Uterus (tissue), 4 donors: ENCODE measurements at places on chromosomes 6 and 20.

- no peak for DNase-seq
Observed at GRCh38 chr6:70998148-70998547, 41.3 kb upstream of the B3GAT2 start.

- no peak for DNase-seq
Observed at GRCh38 chr20:4130404-4131189, 115.2 kb upstream of the RNF24 start.

- no peak for DNase-seq
Observed at GRCh38 chr20:17912916-17913315, 55.7 kb downstream of the SNX5 start.

DNA sequence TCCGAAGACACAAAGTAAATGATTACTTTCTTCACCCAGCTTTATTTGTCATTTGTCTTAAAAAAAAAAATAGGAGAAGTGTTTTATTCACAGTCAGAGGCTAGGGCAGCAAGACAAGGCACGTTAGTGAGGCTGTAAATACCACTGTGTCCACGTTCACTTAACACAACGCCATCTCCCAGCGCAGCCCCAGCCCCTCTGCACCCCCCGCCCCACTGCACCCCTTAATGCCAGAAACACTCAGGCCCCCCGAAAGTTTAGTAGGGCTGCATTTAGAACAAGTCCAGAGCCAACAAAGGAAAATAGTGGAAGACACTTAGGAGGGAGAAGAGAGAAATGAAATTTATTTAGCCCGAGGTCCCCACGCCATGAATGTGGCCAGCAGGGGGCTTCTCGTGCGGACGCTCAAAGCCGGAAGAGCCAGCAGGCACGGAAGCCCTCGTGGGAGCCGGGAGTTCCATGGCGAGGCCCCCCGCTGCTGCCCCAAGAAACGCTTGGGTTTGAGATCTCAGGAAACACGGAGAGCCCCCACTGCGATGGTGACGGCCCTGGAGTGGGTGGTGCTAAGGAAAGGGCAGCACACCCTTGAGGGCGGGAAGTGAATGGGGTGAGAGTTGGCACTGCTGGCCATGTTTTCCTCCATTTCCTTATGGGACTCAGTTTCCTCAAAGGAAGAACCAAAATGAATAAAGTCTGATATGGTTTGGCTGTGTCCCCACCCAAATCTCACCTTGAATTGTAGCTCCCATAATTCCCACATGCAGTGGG, 50.2 kb downstream of the IYD start:
- DNase-seq: peak; percentile 68
